ENCODE measurements at places on chromosomes 5 and 9.

- DNase-seq, result no peak
These were observed 625.9 kb downstream of the TLE4 start for GRCh38 chr9:80197661-80198060.

- DNase-seq, result no peak
These were observed 22.5 kb upstream of the MAST4 start for GRCh38 chr5:66573733-66574132.

DNA sequence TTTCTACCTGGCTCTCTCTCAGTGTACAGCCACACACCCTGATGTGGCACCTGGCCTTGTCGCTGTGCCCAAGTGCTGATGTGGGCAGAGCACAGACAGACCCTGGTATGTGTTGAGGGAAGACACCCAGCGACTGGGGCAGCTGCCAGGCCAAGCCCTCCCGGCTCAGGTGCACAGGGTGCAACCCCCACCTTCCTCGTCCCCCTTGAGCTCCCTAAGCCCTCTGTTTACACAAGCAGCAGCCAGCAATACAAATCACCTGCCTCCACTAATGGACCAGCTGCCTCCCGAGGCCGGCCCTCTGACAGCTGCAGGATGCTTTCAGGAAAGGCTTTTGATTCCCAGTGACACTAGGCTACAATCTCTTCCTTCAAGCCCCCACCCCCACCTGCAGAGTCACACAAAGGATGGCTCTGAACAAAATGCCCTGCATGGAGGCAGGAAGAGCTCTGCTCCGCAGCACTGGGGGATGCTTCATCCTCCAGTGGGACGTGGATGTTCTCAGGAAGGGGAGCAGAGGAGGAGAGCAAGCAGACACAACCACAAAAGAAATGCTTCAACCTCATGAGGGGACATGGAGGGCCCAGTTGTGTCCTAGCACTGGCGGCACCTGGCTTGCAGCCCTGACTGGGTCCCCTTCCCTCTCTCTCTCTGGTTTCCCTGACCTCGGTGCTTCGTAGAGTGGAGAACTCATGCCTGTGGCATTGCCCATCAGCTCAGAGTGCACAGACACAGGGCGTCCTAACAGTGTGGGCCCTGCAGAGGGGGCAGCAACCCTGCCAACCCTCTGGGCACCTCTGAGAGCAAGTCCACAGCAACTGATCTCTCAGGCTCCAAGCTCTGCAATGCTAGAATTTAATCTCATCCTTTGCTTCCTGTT lies 140.8 kb downstream of the BARX1 start:
- DNase-seq, result no peak

- no peak for DNase-seq
These were observed 115.3 kb upstream of the CDKN2B start for GRCh38 chr9:22124263-22125011.

DNA sequence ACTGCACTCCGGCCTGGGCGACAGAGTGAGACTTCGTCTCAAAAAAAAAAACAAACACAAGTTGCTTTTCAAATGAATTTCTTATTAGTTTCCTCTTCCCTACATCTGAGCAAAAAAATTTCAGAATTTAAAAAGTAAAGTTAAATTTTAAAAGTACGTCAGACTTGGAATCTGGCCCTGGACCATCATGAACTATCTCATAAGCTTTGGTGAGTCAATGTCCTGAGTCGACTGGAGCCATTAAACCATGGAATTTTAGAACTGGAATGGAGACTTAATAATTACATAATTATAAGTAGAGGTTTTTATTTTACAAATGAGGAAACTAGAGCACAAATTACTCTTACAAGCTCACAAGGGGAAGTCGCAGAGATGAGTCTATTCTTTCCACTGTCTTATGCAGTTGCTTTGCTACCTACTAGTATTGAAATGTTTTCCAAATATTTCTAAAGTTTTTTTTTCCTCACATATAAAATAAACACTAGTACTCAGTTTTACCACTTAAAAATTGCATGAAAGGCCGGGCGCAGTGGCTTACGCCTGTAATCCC lies 98.0 kb upstream of the ZNF608 start:
- no peak for DNase-seq

DNA sequence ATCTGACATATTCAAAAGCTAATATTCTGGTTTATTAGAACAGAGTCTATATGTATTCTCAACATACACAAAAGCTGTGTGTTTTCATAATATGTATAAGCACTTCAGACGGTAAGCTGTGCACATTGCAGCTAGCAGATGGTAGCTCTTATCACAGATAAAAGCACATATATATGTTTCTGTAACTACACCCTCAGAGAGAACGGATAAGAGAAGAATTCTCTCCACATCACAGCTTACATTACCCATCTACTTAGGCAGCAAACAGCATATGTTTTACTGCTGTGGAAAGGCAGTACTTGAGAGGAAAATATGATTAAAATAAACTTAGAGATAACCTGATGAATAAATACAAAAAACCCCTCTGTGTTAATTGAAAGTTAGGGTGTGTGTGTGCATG lies 450.9 kb upstream of the ZNF608 start:
- no peak for DNase-seq

DNA sequence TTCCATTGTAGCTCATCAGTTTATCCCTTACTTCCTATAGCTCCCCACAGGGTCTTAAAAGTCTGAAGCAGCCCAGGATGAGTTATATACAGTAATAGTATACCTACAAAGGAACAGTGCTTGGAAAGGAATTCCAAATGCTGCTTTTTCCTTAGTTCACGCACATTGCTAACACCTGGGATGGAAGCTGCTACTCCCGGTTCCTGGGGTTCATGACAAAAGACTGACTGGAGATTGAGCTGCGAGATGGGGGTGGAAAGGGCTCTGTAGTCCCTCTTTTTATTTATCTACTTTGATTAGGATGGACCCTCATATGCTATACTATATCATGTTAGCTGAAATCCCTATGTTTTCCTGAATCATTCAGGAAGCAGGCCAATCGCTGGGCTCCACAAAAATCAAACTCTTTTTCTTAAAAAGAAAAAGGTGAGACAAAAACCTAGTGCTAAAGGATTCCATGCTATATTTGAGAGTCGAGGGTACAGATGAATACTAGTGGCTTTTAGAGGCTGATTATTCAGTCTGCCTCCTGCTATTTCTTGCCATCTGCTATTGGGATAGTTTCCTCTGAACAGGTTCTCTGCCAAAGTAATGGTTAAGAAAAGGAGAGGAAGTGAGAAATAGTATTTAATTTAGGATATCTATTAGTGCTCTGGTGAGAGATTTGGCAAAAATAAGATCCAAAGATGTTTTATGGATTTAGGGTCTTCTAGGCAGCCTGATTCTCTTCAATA lies 81.2 kb downstream of the MRPS27 start:
- DNase-seq, result no peak

DNA sequence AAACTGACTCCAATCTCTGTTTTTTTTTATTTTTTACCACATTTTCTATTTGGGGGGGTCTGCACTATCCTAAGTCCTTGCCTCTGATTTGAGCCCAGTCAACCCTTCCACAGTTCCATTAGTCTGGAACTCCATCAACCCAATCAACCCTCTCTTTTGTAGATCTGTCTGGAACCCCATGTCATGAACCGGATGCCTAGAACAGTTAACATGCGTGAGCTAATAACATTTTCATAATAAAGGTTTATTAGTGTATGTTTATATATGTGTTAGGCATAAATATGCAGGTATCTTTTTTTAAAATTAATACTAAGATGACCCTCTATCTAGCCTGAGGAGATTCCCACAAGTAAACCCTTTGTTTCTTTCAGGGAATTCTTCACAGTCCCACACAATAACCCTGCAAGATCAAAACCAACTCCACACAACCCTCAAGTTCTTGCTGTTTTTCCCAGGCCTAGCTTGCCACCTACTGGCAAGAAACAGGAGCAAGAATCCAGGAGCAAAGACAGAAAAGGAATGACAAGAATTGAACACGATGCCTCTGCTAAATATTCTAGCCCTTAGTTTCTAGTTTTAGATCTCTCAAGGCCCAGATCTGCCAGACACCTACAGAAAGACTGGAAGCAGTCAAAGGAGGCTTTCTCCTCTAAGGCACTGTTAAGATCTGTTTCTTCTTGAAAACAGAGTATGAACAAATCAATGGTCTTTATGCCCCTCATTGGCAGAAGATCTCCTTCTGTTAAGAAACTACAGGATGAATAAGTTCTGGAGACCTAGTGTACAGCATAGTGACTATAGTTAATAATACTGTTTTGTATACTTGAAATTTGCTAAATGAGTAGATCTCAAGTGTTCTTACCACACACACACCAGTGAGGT lies 100.4 kb downstream of the TRIM36 start:
- DNase-seq, result no peak

DNA sequence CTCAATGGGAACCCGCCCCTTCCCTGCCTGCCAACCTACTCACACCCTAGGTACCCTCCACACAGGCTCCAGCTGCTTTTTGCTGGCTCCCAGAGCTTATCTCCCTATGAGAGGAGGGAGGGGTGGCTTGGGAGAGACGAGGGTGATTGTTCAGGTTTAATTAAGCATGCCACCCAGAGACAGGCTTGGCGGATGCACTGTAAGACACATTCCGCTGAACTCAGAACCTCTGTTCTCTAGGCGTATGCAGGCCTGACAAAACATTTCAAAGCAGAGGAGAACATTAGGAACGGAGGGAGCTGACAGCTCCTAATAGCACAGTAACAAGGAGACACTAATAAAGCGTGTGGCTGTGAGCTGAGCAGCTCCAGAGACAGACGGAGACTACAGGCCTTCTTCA lies 80.1 kb downstream of the TRIM32 start:
- DNase-seq, result no peak

DNA sequence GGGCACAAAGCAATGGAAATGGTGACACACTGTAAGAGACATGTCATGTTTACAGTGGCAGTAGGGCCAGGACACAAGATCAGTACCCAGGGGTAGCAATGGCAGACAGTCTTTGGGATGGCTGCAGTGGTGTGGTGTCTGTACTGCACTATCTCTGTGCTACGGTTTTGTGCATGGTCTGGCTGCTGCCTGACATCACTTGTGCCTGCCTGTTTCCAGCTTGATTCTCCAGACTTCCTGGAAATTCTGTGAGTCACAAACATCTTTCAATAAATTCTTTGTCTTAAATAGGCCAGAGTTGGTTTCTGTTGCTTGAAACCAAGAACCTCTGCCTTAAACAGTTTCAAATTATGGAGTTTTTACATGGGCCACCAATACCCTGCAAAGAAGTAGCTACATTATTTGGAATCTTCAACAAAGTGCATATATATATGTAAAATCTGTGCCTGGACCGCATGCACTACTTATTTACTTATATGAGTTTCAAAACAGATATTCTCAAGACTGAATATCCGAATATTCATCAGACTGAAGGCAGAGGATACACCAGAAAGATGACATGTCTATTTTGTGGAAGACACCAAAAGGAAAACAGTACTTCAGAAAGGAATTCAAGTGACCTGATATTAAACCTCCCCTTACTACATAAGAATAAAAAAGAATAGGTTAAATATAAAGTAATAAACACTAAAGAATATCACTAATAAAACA lies 188.1 kb downstream of the RFX3 start:
- DNase-seq, result no peak

DNA sequence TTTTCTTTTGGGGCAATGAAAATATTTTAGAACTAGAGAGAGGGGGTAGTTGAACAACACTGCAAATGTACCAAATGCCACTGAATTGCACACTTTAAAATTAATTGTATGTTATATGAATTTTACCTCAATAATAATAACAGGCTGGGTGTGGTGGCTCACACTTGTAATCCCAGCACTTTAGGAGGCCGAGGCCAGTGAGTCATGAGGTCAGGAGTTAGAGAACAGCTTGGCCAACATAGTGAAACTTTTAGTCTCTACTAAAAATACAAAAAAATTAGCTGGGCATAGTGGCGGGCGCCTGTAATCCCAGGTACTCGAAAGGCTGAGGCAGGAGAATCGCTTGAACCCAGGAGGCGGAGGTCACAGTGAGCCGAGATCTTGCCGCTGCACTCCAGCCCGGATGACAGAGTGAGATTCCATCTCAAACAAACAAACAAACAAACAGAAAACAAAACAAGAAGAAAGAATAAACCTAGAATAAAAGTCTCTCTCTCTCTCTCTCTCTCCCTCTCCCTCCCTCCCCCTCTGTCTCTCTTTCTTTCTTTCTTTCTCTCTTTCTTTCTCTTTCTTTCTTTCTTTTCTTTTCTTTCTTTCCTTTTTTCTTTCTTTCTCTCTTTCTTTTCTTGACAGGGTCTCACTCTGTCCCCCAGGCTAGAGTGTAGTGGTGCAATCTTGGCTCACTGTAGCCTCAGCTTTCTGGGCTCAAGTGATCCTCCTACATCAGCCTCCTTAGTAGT lies 91.1 kb downstream of the BASP1 start:
- no peak for DNase-seq

GRCh38 chr5:161530700-161531099 lies 15.8 kb downstream of the GABRB2 start:
- DNase-seq, result no peak

GRCh38 chr5:137147346-137147745 lies 351.8 kb downstream of the SPOCK1 start:
- DNase-seq, result no peak

GRCh38 chr5:172846677-172847076 lies 12.6 kb downstream of the ERGIC1 start:
- DNase-seq, result no peak

DNA sequence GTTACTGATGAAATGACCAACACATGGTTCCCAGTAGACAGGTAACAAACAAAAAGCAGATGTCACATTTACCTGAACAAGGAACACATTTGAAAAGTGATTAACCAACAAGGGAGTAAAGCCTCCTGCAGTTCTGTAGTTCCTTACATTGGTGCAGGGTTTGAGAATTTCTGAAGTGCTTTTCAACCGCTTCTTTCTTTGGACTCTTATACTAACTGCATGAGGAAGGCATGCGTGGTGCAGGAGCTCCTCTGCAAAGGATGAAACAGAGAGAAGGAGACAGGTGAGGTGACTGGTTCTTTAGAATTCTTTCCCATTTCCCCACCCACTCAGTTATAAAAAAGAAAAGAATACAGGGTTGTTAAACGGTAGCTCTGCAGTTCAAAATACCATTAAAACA lies 4.6 kb upstream of the IL9 start:
- DNase-seq, result no peak

DNA sequence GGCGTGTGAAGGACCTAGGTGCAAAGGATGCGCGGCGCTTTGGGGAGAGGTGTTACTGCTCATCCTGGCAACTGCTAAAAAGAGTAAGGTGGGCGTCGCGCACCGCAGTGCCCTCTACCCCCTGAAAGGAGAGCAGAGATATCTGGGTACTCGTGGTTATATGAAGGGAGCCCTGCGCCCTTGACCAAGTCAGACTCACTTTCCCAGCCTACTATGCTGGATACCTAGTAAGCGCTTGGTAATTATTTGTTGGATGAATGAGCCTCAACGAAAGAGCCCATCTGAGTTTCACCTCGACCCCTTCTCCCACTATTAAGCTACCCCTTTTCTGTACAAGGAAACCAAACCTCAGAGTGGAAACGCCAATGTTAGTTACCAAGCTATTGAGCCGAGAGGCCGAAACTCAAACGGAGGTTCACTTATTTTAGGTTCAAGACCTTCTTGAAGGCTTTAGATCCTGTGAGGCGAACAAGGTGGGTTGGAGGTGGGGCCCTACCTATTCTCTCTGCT lies 8.0 kb downstream of the LHX6 start:
- no peak for DNase-seq

DNA sequence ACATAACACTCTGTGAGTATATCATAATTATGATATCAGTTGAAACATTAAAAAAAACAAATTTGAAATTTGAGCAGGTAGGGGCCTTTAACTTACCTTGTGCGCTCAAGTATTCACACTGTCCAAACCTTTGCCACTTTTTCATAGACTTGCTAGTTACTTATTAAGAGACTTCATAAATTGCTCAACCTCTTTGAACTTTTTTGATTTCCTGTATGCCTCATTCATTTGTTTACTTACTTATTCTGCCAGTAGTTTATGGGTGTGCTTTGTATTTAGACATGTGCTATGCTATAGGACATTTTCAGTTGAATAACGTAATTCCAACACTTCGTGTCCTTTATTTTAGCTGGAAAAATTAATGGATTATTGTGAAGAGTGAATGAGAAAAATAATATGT lies 204.8 kb downstream of the HCN1 start:
- DNase-seq, result no peak

Data from stimulated activated CD8-positive, alpha-beta memory T cell treated with anti-CD3 and anti-CD28 coated beads, Interleukin-4, amount 100 ng/mL, for 24 hours (primary cell).